ENCODE measurements at places on chromosomes 7 and 10. TPM values are rescaled to one million over a fixed set of nuclear protein-coding genes. Genes with fewer than 3 reads are reported as not detected.

The MTG1 gene
- 22.5 TPM for total RNA-seq

The PIP gene
- not detected for total RNA-seq

The HHEX gene
- 2.9 TPM for total RNA-seq

The ERVW-1 gene
- not detected for total RNA-seq

The VIPR2 gene
- total RNA-seq, result 0.85 TPM
